ENCODE measurements at places on chromosomes 13 and 19.

DNA sequence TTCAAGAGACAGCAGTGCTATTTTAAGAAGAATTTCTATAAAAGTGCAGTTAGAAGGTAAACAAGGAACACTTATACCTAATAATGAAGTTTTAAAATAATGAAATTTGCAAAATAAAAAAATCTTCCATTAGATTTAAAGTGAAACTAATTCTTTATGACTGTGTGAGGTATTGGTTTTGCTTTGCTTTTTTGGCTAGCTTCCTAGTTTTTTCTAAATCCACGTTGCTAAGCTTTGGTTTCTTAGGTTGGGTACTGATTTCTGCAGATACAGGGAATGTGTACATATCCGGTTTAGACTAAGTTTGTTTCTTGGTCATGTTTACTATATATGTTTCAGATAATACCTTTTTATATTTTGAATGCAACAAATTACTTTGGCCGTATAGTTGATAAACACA lies 59.8 kb downstream of the SLC7A9 start:
- no peak for DNase-seq
- no peak overlapping the region for H3K4me3 ChIP-seq
- H3K36me3 ChIP-seq: no peaks in the 10 kb centered on the region
- no peaks in the 10 kb centered on the region for H3K4me1 ChIP-seq
- no peaks in the 10 kb centered on the region for H3K27me3 ChIP-seq

DNA sequence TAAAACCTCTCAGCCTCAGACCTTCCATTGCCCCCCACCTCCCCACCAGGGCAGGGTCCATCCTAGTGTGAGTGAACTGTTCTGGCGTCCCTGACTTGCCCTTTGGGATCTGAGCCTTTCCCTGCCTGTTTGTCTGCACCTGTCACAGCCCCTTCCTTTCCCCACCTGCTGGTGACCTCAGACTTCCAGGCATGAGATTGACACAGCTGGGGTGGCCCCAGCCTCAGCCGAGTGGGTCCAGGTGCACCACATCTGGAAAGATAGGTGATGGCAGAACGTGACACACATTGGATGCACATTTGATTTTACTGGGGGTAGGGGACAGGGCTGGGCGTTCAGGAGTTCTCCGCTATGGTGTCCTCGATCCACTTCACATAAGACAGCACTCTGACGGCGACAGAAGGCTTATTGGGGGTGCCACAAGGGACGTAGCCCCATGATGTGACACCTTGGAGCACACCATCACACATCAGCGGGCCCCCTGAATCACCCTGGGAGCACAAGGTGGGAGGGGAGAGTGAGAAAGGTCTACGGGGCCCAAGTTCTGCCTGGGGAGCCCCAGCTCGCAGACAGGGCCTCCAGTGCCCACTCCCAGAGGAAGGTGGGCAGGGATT lies 4.6 kb downstream of the KLK1 start:
- no peaks in the 10 kb centered on the region for H3K27me3 ChIP-seq
- DNase-seq: peak; percentile 53
- no peak overlapping the region for H3K4me3 ChIP-seq
- no peak overlapping the region for H3K27ac ChIP-seq
- H3K36me3 ChIP-seq: no peaks in the 10 kb centered on the region

DNA sequence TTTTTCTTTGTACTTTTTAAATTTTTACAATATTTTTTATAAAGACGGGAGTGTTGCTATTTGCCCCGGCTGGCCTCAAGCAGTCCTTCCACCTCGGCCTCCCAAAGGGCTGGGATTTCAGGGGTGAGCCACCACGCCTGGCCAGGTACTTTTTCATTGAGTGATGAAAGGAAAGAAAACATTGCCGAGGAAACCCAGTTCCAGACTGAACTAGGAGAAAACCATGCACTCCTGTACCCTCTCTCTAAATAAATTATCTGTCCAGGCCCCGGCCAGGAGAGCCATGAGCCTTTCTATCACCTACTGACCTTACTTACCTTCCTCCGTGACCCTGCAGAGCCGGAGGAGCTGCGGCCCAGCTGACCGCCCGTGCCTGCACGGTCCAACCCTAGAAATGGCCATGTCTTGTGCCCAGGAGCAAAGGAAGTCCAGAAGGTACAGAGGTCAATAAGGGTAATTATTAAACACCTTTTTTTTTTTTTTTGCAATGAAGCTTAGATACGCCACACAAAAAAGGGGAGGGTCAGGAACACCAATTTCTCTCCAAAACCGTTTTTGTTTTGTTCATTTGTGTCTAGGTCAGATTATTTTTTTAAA lies at the start of gene SLC7A9:
Gene SLC7A9 (minus strand): TSS at position 399 of the 597 bp plus-strand sequence. CDS start 1,233 bp downstream, outside the sequence.
- no peak within 1 kb of the TSS for H3K27ac ChIP-seq
- no peak for DNase-seq
- H3K4me1 ChIP-seq: no peaks in the 10 kb centered on the region
- H3K4me3 ChIP-seq: no peak within 1 kb of the TSS

DNA sequence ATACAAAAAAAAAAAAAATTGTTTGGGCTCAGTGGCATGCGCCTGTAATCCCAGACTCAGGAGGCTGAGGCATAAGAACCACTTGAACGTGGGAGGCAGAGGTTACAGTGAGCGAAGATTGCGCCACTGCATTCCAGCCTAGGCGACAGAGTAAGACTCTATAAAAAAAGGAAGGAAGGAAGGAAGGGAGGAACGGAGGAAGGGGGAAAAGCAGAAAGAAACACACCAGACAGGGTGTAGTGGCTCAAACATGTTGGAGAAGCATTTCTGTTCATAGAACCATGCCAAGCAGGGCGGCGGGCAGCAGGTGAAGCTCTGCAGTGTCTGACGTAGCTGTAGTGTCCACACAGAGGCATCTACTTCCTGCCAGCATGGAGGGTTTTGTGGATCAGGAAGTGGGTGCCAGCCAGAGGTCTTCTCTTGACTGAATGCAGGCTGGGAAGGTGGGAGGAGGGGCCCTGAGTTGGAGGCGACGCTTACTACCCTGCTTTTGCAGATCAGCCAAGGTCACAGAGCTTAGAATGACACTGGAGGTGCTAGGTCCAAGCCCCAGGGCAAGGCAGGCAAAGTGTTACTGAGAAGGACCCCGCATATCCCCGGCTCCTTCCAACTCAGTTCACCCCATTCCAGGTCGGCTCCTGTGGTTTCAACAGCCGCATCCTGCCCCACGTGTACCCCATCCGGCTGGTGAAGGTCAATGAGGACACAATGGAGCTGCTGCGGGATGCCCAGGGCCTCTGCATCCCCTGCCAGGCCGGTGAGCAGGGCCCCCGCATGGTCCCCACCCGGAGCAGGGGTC lies 11.6 kb upstream of the PGLS start:
- H3K4me3 ChIP-seq: no peak overlapping the region
- no peak overlapping the region for H3K27ac ChIP-seq
- no peaks in the 10 kb centered on the region for H3K27me3 ChIP-seq
- peaks cover 21% of the 10 kb centered on the region for H3K4me1 ChIP-seq
- DNase-seq: no peak

DNA sequence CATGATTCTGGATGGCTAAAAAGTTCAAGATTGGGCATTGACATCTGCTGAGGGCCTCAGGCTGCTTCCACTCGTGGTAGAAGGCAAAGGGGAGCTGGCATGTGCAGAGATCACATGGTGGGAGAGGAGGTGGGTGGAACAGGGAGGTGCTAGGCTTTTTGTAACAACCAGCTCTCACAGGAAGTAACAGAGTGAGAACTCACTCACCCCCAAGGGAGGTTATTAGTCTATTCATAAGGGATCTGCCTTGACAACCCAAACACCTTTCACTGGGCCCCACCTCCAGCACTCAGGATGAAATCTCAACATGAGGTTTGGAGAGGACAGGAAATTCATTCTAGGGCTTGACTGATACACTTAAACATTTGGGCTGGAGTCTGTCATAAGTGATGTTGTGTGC lies 197.7 kb upstream of the RNF113B start:
- no peaks in the 10 kb centered on the region for H3K4me1 ChIP-seq
- H3K4me3 ChIP-seq: no peak overlapping the region
- H3K27ac ChIP-seq: no peak overlapping the region

GRCh38 chr13:40158218-40158617 lies 502.8 kb downstream of the COG6 start:
- DNase-seq: no peak
- no peaks in the 10 kb centered on the region for H3K36me3 ChIP-seq
- no peak overlapping the region for H3K27ac ChIP-seq
- H3K4me1 ChIP-seq: peaks cover 13% of the 10 kb centered on the region

DNA sequence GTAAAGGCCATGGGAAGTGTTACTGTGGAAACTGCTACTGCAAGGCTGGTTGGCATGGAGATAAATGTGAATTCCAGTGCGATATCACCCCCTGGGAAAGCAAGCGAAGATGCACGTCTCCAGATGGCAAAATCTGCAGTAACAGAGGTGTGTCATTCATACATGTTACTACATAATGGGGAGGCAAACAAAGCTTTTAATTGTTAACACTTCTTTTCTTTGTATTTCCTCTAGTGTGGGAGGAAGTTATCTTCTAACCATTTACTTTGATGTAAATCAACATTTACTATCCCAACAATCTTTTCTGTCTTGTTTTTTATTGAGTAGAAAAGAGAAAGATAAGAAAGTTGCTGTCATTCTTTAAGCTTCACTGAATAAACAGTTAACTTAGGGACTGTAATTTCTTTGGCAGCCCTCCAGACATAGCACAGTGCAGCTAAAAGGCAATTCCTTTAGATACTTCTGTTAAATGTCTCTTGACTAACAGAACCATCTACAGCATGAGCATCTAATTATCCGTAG lies 126.9 kb downstream of the ITGBL1 start:
- no peak for DNase-seq
- no peak overlapping the region for H3K4me3 ChIP-seq
- H3K27me3 ChIP-seq: no peaks in the 10 kb centered on the region
- no peak overlapping the region for H3K27ac ChIP-seq
- no peaks in the 10 kb centered on the region for H3K4me1 ChIP-seq

- H3K27me3 ChIP-seq: no peaks in the 10 kb centered on the region
- no peak overlapping the region for H3K27ac ChIP-seq
- no peaks in the 10 kb centered on the region for H3K4me1 ChIP-seq
- H3K4me3 ChIP-seq: no peak overlapping the region
- DNase-seq: no peak
These were observed 18.7 kb upstream of the AMER2 start for GRCh38 chr13:25190771-25191170.

All from B cell (primary cell).